ENCODE measurements at places on chromosomes 7 and 10. TPM values are rescaled to one million over a fixed set of nuclear protein-coding genes. Genes with fewer than 3 reads are reported as not detected.

The CACNB2 gene
- total RNA-seq = 1.0 TPM

The ACSL5 gene
- total RNA-seq = not detected

- DNase-seq = no peak
These were observed 112.5 kb downstream of the WDR11 start for GRCh38 chr10:120963594-120964220.

The MRLN gene
- not detected for total RNA-seq

The SMURF1 gene
- total RNA-seq = 20.2 TPM

- no peak for DNase-seq
These were observed 233.6 kb downstream of the BAMBI start for GRCh38 chr10:28910956-28911355.

DNA sequence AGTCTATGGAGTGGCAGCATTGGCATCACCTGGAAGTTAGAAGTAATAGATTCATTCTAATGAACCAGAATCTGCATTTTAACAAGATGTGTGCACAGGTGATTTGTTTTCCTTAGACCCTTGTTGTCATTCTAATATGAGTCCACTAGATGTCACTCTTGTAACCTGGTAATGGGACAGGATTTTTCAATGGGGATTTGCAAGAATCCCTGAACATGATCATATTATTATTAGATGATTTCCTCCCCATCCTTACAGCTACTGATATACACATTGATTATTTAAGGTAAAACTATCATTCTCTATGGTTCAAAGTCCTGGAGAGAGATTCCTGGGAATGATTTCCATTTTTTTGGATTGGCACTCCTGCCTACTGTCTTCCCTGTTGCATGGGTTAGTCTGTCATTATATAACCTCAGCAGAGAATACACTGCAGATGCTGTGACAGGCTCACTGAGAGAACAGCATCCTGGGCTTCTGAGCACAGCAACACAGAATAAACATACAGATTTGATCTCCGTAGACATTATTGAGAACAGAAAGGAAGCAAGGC is 194.9 kb downstream of the SUGCT start:
- peak; percentile 34 for DNase-seq

Data from H7 (cell line).